ENCODE measurements at places on chromosomes 5 and 9.

DNA sequence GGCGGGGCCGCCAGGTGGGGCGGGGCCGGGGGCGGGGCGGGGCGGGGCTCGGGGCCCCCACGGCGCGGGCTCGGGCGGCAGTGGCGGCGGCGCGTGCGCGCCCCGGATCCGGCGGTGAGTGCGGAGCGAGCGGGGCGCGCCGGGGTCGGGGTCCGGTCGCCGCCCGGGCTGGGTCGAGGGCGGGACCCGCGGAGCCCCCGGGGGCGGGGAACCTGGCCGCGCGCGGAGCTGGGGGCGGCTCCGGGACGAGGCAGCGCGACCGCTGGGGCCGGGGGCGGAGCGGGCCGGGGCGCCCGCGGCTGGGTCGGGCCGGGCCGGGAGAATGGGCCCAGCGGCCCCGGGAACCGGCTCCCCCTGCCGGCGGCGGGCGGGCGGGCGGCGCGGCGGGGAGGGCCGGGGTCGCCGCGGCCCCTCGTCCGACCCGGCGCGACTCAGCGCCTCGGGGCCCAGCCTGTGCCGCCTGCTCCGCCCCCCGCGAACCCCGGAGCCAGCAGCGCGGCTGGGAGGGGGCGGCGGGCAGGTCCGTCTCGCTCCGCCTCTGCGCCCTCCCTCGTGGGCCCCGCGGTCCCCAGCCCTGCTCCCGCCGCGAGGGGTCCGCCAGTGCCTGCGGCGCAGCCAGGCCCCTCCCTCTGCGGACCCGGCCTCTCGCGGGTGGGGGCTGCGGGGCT lies 3.1 kb downstream of the EGFL7 start:
- DNase-seq = no peak

DNA sequence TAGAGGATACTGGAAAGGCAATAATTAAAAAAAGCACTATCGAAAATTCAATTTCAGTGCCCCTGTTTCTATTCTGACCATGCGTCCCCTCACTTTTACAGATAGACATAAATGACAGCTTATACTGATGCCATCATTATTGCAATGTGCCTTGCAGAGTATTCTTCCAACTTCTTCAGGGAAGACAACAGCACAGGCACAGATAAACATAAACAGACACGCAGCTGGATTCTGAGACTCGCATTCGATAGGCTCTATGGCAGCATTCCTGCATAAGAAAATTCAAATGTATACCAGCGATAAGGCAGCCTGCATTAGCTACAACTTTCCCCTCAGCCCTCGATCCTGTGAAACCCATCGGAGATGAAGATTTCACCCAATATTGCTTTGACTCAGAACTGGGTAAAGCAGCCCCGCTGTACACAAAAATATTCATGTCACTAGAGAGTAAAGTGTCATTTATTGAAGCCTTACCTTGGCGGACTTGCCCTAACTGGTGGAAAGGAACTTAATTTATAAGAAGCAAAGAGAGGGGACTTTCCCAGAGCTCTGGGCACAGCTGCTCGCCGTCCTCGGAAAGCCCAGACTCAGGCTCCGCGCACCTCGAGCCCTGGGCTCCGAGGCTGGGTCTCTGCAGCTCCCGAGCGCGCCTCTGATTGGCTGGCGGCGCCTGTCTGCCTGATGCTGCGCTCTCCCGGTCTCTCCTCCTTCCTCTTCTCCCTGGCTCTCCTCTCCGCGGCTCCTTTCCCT lies at the start of gene CDH18:
TSS of gene CDH18 (minus strand) at position 589 of the 750 bp plus-strand sequence. CDS start 149,214 bp downstream, outside the sequence.
- DNase-seq = peak; percentile 44

- DNase-seq = no peak
These were observed 32.1 kb upstream of the SLC6A3 start for GRCh38 chr5:1477341-1477740.

DNA sequence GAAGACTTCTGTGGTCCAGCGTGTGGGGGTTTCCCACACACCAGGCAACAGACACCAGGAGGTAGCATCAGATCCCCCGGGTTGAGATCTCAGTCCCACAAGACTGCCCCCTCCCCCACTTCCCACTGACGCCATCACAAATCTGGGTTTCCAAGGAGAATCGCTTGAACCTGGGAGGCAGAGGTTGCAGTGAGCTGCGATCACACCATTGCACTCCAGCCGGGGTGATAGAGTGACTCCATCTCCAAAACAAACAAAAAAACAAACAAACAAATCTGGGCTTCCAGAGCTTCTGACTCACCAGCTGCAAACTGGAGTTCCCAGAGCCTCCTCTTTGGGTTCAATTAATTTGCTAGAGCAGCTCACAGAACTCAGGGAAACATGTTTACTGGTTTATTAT lies 4.7 kb upstream of the GBGT1 start:
- DNase-seq = no peak

GRCh38 chr9:36935768-36936497 lies 98.1 kb downstream of the PAX5 start:
- no peak for DNase-seq

DNA sequence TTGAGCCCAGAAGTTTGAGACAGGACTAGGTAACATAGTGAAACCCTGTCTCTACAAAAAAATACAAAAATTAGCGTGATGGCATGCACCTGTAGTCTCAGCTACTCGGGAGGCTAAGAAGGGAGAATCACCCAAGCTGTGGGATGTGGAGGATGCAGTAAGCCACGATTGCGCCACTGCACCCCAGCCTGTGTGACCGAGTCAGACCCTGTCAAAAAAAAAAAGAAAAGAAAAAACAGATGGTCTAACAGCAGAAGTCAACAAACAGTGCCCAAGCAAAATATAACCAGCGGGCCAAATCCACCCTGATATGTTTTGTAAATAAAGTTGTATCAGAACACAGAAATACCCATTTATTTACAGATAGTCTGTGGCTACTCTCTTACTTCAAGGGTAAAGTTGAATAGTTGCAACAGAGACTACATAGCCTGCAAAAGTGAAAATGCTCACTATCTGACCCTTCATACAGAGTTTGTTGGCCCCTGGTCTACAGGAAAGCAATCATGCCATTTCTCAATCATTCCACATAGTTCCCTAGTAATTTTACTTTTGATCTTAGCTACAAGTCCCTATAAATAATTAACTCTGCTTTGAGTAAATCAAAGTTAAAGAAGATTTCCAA lies 383.7 kb downstream of the TLE1 start:
- no peak for DNase-seq

Measured in fibroblast of skin of left quadriceps (primary cell).